ENCODE measurements at places on chromosomes 3 and 15.

- no peak for DNase-seq
- no peak overlapping the region for H3K27ac ChIP-seq
- no peaks in the 10 kb centered on the region for H3K4me1 ChIP-seq
- no peaks in the 10 kb centered on the region for H3K27me3 ChIP-seq
- H3K36me3 ChIP-seq = no peaks in the 10 kb centered on the region
- no peak overlapping the region for H3K4me3 ChIP-seq
Measured at GRCh38 chr15:49255966-49256759, 86.1 kb downstream of the GALK2 start.

DNA sequence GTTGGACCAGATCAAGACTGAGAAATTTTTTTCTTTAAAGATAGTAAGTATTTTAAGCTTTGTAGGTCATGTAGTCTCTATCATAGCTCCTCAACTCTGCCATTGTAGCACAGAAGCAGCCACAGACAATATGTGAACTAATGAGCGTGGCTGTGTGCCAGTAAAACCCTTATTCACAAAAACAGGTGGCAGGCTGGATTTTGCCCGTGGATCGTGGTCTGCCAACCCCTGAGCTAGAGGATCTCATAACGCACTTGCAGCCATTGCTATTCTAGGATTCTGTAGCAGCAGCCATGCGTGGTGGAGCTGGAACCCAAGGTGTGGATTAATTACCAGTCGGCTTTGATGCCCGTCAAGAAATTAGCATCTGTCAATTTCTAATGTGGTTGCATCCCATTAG lies 68.7 kb upstream of the PLXNA1 start:
- no peaks in the 10 kb centered on the region for H3K36me3 ChIP-seq
- H3K27ac ChIP-seq = no peak overlapping the region
- DNase-seq = no peak
- no peaks in the 10 kb centered on the region for H3K27me3 ChIP-seq
- H3K4me1 ChIP-seq = no peaks in the 10 kb centered on the region
- H3K4me3 ChIP-seq = no peak overlapping the region

DNA sequence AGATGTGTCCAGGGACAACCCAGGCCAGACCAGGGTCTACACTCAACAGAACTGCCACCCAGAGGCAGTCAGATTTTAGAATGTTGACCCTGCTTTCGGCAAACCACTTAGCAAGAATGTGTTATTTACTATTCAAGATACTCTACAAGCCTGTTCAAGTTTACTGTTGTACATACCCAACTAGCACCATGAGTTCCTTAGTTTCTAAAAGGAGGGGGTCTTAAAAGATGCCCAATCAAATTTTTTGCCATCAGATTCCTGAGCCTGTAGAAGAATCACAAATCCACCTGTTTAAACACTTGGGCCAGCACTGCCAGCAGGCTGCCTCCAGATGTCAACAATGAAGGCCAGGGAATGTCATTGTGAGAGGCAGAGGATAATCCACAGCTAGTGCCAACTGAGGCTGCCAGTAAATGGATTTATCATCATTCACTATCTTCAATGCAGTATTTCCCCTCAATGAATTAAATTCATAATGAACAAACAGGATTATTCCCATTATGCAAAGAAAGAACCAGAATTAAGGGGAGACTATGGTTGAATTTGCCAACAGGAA lies 43.5 kb upstream of the SNRPA1 start:
- H3K27ac ChIP-seq = no peak overlapping the region
- H3K4me1 ChIP-seq = no peaks in the 10 kb centered on the region
- no peak for DNase-seq
- H3K27me3 ChIP-seq = no peaks in the 10 kb centered on the region
- H3K4me3 ChIP-seq = no peak overlapping the region

DNA sequence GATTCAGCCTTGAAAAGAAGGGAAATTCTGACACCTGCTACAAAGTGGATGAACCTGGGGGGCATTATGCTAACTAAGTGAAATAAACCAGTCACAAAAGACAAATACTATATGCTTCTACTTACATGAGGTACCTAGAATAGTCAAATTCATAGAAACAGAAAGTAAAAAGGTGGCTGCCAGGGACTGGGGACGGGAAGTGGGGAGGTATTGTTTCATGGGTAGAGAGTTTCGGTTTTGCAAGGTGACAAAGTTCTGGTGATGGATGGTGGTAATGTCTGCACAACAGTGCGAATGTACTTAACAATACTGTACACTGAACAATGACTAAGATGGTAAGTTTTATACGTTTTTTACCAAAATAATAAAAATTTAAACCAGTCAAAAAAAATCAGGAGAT lies 4.8 kb downstream of the IDH2 start:
- H3K36me3 ChIP-seq = no peaks in the 10 kb centered on the region
- no peak for DNase-seq
- peaks cover 54% of the 10 kb centered on the region for H3K4me1 ChIP-seq

GRCh38 chr3:11364181-11364580 lies 92.0 kb downstream of the ATG7 start:
- H3K27ac ChIP-seq = no peak overlapping the region
- no peak for DNase-seq
- H3K27me3 ChIP-seq = no peaks in the 10 kb centered on the region
- H3K4me3 ChIP-seq = no peak overlapping the region
- H3K4me1 ChIP-seq = peaks cover 6% of the 10 kb centered on the region

All from pancreas (tissue), 10 donors.